ENCODE measurements at places on chromosomes 16 and 17.

DNA sequence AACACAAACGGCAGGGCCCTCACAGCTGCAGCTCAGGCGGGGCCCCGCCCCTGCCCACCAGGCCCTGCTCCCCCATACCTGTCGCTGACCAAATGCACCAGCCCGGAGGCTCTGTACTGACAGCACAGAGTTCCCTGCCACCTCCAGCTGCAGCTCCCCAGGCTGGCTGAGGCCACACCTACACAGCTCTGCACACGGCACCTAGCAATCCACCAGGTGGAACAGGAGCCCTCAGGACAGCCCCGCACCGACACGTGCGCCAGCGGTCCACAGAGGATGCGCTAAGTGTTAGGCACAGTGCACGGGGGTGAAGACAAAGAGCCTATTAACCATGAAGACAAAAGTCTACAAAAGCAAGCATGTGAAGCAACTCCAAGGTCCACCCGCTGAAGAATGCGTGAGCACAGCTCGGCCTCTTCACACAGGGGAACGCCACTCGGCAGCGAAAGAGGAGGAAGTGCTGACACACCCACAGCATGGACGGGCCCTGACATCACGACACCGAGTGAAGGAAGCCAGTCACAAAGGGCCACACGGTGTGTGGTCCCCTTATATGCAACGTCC is 5.4 kb downstream of the ZCCHC14 start:
- peak; percentile 53 for DNase-seq

- DNase-seq: no peak
These were observed 52.5 kb downstream of the TEKT5 start for GRCh38 chr16:10641953-10642949.

GRCh38 chr16:17365591-17366298 is 105.0 kb downstream of the XYLT1 start:
- no peak for DNase-seq

DNA sequence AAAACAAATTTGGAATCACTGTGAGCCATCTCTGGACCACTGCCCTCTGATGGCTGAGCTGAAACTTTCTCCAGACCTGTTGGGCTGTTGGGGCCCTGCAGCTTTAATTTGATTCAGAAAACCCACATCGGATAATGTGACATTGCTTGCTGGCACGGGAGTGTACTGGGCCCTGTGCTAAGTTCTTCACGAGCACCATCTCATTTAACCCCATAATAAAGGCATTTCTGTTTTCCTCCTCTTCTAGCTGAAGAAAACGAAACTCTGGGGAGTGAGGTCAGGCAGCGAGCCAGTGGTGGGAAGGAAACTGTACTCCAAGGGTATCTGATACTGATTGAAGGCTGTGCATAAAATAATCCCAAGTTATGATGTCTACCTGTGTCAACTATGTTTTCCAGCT is 34.5 kb upstream of the TNRC6A start:
- no peak for DNase-seq

GRCh38 chr17:66676421-66676820 is 158.5 kb upstream of the CACNG5 start:
- DNase-seq: peak; percentile 89

DNA sequence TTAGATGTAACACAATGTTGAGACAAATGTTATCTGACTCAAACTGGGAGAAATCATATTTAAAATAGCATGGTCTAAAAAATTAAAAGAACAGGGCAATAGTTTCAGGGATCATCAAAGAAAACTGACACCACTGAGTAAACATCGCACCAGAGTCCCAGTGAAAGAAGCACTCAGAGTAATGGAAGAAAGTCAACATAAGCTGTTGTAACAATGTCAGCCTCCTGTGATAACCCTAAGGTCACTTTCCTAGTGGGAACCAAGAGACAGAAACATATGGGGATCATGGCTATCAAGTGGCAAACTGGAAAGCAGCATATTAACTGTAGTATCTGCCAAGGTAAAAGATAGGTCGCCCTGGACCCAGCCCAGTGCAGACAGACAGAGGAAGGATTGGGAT is 160.8 kb downstream of the CA10 start:
- no peak for DNase-seq

DNA sequence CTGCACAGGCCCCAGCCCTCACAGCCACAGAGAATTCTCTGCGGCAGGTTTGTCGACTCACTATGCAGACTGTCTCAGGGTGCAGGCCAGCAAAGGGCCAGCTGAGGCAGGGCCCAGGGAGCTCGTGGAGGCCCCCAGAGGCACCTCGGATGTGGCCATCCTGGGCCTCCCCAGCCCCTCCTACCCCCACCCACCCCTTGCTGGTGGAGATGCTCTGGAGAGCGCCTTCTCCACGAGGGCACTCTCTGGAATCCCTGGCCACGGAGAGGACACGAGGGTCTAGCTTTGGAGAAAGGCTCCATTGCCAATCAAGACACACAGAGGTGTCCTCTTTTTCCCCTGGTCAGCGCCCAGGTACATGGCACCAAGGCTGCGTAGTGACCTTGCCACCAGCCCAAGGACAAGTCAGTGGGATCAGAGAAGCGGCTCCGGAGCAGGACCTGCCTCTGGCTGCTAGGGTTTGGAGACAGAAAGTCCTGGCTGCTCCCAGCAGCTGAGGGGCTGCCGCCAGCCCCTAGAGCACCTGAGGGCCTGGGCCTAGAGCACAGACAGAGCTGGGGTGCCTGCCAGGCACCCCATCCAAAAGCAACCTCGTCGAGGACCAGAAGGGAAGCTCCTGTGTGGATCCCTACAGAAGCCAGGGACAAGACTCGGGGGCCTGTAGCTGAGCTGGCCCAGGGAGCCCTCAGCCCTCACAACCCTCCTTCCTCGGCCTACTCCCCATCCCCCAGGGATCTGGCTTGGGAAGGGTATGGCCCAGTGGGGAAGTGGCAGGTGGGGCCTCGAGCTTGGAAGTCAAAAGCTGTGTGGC is 18.7 kb downstream of the ARL2BP start:
- no peak for DNase-seq

GRCh38 chr16:13503960-13504635 is 415.9 kb upstream of the ERCC4 start:
- no peak for DNase-seq

DNA sequence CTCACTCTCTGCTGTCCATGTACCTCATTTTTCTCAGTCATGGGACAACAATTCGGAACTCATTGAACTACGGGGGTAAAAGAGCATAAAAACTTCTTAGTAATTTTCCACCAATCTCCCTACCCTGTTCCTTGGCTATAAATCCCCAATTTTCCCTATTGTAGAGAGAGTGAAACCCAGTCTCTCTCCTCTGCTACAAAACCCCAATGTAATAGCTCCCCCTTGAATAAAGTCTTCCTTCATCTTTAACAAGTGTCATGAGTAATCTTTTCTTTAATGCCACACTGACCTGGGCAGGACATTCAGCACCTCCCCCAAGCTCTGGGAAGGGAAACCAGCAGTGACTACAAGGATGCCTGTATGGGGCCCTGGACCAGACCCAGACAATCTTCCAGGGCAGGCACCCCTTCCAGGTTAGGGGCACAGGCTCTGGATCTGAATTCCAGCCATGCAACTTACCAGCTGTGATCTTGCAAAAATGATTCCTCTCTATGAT is 10.2 kb upstream of the EIF1 start:
- DNase-seq: no peak

GRCh38 chr16:728131-728889 is 1.4 kb downstream of the HAGHL start:
- peak; percentile 41 for DNase-seq

GRCh38 chr16:15489016-15489415 is 54.6 kb downstream of the BMERB1 start:
- no peak for DNase-seq

GRCh38 chr17:61689610-61690180 is 98.7 kb upstream of the NACA2 start:
- no peak for DNase-seq

DNA sequence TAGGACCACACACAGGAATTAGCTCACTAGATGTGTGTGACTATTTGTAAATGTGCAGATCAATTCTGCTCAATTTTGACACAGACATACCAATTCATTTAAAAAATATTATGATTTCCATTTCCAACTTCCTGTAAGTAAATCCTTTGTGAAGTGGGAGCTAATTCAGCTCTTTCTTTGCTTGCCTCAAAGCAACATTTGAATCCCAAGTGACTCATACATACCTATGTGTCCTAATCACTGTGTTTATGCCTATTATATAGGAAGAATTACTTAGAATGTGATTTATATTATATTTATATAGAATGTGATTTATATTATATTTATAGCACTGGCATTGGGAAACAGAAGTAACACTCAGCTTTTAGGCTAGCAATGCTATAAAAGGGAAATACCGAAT is 195.9 kb upstream of the C17orf78 start:
- DNase-seq: peak; percentile 44

DNA sequence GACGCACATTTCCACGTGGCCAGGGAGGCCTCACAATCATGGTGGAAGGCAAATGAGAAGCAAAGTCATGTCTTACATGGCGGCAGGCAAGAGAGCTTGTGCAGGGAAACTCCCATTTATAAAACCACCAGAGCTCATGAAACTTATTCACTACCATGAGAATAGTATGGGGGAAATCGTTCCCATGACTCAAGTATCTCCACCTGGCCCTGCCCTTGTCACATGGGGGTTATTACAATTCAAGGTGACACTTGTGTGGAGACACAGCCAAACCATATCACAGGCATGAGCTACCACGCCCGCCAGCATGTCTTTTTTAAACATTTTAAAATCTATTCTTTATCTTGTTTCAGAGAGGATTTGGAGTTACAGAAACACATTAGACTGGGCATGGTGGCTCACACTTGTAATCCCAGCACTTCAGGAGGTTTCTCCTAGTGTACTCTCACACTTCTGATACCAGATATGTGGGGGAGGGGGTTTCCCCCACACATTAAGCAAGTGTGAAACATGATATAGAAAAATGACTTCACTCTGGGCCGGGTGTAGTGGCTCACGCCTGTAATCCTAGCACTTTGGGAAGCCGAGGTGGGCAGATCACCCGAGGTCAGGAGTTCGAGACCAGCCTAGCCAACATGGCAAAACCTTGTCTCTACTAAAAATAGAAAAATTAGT is 5.6 kb upstream of the ATMIN start:
- DNase-seq: no peak

DNA sequence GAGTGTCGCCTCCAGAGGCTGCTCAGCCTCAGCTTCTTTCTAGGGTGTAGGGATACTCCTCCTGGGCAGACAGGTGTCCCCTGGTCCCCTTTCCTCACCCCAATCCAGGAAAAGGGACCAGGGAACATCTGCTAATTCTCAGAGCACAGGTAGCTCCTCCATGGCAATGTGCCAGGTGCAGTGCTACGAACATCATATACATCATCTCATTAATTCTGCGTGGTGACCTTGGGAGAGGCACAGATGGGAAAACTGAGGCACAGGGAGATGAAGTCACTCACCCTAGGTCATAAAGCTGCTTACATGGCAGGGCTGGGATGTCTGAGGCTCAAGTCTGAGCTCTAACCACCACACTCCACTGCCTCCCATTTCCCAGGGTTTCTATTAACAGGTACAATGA is 11.7 kb downstream of the HDAC5 start:
- no peak for DNase-seq

GRCh38 chr16:66491716-66492064 is 58.2 kb downstream of the TK2 start:
- no peak for DNase-seq
